ENCODE measurements at places on chromosomes 12 and 14.

DNA sequence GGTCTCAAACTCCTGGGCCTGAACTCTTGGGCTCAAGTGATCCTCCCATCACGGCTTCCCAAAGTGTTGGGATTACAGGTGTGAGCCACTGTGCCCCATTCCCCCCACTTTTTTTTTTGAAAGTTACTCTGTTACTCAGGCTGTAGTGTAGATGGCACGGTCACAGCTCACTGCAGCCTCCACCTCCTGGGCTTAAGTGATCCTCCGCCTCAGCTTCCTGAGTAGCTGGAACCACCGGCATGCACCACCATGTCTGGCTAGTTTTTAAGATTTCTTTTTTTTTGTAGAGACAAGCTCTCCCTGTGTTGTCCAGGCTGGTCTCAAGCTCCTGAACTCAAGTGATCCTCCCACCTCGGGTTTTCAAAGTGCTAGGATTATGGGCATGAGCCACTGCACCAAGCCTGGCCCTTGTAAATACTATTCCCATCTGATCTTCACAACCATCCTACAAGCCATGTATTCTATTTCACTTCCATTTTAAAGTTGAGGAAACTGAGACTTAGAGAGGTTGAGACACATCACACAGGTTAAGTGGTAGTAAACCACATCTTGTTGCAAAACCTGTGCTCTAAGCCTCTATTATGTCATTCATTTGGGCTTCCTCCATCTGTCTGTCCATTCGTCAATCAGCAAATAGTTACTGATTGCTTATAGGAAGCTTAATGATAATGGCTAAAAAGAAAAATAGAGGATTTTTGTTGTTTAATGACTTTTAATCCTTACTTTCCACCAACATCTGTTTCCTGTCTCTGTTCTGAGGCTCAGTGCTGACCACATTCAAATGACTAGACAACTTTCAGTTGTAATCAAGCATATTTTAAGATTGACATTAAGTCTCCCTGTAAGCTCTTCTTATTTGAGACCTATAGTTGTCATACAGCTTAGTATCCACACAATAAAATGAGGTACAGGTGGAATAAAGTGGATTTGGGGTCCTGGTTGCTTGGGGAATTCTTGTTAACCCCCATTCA lies 9.2 kb downstream of the ASCL4 start:
- DNase-seq = no peak

GRCh38 chr12:121657305-121658008 lies 12.0 kb downstream of the MORN3 start:
- DNase-seq = peak; percentile 79

DNA sequence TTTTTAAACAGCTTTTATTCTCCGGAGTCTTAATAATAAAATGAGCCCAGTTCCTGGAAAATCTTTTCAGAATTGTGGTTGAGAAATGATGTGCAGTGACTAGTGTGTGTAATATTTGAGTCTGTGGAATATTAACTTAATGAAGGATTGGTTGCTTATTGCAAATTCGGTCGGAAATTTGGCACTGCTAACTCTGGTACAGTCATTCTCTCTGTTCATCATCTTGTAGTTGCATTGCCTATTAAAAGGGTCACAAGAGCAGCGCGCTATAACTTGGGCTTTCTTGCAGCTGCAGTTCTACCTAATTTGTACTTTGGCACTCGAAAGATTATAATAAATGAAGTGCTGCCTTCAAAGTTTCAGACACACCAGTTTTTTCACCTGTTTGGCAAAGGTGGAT lies 146.0 kb downstream of the FLRT2 start:
- no peak for DNase-seq

GRCh38 chr14:81802341-81802740 lies 268.7 kb upstream of the SEL1L start:
- DNase-seq = no peak

DNA sequence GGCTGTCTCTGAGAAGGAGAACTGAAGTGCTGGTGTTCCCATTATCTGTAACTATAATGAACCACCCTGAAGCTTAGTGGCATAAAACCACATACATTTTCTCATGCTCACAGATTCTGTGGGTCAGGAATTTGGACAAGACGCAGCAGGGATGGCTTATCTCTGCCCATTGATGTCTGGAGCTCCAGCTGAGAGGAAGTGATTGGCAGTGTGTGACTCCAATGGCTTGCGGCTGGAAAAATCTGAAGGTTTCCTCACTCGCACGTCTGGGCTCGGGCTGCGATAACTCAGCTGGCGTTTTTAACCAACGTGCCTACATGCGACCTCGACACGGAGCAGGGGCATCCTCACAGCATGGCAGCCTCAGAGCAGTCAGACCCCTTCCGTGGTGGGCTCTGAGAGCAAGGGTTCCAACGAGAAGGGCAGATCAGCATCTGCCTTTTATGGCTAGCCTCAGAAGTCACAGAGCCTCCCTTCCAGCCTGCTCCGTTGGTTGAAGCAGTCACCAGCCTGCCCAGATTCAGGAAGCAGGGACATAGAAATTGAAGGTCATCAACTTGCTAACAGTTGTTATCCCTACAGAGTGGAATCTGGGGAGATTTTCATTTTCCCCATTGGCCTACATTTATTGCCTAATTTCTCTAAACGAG lies 143.3 kb upstream of the BCL2L14 start:
- no peak for DNase-seq

DNA sequence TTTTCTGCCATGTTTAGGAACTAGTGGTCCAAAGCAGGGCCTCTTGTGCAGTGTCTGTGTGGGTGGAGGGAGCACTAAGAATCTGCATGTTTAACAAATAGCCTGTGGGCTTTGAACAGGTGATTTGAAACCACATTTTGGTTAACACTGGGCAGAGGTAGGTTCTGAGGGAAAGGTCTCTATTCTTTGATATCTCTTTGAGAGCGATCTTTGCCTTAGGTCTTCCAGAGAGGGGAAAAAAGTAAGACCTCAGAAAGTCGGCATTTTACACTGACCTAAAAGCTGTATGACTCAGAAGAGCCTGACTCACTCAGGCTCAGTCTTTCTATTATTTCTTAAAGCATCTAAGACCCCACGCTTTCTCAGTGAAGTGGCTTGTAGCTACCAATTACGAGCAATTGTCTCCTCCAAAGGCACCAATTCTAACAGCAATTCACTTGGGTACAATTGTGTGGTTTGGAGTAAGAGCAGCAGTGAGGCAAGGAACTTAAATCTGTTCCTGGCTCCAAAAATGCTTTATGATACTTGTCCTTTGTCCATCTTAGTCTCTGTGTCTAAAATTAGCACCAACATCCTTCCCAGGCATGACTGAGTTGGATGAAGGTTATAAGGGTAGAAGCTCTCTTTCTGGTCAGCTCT lies 8.8 kb downstream of the EIF2B2 start:
- DNase-seq = peak; percentile 21

- DNase-seq = no peak
These were observed 8.9 kb upstream of the MYRFL start for GRCh38 chr12:69816082-69816481.

DNA sequence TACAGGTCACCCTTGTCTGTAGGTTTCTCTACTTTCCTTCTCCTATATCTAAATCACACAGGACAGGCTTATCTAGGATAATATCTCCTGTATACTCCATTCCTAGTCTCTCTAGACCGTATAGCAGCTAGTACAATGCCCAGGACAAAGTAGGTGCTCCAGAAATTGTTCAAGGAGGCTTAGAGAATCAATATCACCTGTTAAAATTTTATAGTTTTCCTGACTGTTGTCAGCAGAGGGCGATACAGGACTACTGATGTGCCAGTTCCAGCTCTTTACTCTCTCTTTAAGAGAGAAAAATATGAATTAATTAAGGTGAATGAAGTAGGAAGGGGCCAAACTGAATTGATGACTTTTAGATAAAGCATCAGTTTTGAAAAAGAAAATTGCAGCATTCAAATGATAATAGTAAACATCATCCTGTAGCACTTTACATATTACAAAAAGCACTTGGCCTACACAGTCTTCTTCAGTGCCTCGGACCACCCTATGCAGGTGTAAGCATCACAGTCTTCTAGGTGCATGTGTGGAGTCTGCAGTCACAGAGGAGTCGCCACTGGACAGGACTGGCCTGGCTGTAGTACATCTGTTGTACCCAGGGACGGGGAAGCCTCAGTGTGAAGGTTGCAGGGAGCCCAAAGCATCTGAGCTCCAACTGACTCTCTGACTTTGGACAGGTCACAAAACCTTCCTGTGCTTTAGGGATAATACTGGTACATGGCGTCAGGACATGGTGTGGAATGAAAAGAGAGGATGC lies 61.9 kb upstream of the MAX start:
- peak; percentile 36 for DNase-seq

DNA sequence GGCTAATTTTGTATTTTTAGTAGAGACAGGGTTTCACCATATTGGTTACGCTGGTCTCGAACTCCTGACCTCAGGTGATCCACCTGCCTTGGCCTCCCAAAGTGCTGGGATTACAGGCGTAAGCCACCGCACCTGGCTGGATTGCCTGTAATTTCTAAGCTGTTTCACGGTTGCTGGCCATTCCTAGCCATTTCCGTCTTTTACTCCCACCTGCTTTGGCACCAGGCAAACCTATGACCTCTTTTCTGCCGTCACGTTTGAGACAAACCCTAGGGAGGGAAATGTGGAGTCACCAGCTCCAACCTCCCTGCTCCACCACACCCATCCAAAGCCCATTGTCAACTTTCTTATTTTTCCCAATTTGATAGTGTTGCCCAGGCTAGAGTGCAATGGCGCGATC lies 1.2 kb downstream of the GPR132 start:
- no peak for DNase-seq

GRCh38 chr12:52183971-52184370 lies 7.8 kb downstream of the KRT80 start:
- DNase-seq = no peak

GRCh38 chr14:94542811-94543440 lies 18.3 kb upstream of the SERPINA4 start:
- DNase-seq = no peak

DNA sequence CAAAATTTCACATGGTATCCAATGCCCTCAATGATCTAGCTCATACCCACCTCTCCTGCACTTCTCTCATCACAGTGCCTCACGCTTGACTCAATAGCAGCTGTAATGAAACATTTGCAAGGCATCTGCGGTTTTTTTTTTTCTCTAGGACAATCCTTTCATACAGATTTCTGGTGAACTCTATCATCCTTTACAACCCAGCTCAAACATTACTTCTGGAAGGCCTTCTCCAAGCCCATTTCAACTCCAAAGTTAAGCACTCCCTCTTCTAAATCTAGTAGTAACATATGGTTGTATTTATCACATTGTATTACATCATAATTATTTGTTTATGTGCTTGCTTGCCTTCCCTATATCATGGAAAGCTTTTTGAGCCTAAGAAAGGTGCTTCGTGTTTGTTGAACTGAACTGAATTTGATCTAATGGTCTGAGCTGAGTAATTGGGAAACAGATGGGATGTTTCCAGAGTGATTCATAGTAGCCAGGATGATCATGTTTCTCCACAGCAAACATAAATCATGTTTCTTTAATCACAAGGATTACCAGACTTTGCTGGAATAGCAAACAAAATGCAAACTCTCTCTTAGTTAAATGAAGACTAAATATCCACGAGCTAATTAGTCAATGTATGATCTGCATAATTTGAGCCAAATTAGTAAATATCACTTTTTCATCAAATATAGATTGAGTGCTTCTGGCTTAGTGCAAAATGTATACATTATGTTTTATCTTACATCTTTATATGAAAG lies 14.3 kb downstream of the CFL2 start:
- no peak for DNase-seq

Data from activated CD4-positive, alpha-beta memory T cell treated with anti-CD3 and anti-CD28 coated beads for 36 hours (primary cell).